Left ventricle myocardium inferior (tissue), 1 donor: ENCODE measurements at places on chromosomes 7 and 10.

GRCh38 chr10:58480321-58480720 is 32.4 kb upstream of the BICC1 start:
- DNase-seq: no peak

DNA sequence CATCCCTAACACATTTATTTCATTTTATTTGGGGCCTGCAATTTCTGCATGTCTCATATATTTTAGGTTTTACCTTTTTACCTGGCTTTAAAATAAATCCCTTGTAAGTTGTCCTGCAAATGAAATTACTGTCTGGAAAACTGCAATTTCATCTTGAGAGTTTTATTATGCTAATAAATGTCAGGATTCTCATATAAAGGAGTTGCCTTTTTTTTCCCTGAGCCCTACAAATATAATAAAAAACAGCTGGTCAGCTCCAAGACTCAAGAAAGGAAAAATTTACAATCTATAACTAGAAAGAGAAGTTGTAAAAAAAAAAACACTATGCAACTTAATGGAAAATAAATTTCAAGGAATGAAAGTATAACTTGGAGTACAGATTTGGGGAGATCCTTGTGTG is 108.7 kb downstream of the SH2D4B start:
- DNase-seq: no peak

GRCh38 chr7:47677664-47678063 is 95.8 kb upstream of the TNS3 start:
- DNase-seq: no peak

- DNase-seq: no peak
Observed at GRCh38 chr10:22552888-22553378, 161.4 kb downstream of the PIP4K2A start.

DNA sequence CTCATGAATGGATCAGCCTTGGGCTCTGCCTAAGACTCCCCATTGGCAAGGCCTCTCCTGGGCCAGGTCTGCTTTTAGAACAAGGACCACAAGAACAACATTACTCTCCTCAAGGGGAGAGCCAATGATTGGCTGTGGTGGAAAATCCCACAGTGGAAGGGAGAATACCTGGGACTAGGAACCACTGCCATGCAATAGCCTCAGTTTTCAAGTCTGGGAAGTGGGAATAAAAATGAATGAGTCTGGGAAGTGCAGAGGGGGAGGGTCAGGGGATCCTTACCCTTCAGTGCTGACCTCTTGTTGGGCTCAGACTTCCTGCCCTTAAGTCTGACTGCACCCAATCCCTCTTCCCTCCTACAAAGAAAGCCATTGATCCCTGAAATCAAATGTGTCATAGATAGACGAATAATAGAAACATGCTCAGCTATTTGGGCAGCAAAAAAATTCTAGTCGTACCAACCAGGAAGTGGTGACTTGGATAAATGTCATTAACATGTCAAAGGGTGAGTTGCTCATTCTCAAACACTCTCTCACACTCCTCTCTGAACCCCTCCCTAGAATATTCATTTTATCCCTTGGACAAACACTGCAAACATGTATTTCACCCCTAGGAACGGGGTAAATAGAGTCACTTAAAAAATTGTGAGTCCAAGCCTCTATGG is 123.6 kb downstream of the SH3PXD2A start:
- DNase-seq: no peak

DNA sequence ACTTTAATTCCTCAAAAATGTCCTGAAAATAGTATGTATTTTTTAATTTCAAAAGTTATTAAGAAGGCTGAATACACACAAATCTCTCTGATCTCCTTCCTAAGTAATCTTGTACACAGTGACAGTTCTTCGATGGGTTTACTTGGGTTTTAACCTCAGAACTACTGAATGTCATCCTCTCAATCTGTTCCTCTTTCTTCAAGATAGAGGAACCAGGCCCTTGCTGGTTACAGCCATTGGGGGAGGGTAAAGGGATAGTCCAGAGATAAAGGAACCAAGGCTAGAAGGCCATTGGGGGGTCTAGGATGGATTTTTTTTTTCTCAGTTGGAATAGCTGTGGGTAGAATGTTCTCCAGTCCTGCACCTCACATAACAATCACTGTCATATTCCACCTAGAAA is 224.9 kb downstream of the SKIDA1 start:
- DNase-seq: no peak

DNA sequence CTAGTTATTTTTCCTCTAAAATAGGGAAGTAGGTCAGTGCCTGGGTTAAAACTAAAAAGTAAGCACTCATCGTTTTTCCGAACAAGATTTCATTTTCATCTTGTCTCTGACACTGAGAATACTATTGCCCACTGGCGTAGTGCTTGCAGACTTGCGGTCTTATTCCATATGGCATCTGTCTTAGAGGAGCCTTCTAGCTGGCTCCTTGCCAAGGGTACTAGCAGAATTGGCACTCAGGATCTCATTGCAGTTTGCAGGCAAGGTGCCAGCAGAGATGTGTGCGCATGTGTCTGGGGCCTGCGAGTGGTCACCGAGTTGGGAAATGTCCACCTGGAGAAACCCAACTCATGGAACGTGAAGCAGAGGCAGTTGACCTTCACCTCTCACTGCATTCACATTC is 143.4 kb downstream of the CELF2 start:
- DNase-seq: no peak

GRCh38 chr10:127910464-127910770 is 3.5 kb downstream of the PTPRE start:
- no peak for DNase-seq

- no peak for DNase-seq
Observed at GRCh38 chr7:1288996-1289551, 56.4 kb downstream of the UNCX start.
